ENCODE measurements at places on chromosomes 5 and 9. TPM values are rescaled to one million over a fixed set of nuclear protein-coding genes. Genes with fewer than 3 reads are reported as not detected.

- no peak for DNase-seq
Observed at GRCh38 chr5:103120607-103121200, 603 bp downstream of the PPIP5K2 start.

DNA sequence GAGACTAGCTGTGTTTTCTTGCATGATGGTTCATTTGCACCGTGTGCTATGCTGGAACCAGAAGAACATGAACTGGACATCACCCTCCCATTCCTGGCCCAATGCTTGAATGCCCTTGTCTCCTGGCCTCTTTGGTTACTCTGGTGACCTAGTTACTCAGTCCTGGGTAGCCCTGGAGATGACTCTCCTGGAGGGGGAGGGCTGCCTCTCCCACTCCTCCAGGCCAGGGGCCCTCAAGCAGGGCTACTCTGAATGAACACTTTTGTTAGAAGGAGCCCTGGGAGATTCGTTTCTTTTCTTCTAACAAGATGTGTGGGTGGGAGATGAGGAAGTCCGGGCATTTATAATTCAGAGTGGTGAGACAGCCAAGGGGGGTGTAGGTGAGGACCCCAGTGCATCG is 12.0 kb upstream of the NKX2-5 start:
- DNase-seq, result no peak

DNA sequence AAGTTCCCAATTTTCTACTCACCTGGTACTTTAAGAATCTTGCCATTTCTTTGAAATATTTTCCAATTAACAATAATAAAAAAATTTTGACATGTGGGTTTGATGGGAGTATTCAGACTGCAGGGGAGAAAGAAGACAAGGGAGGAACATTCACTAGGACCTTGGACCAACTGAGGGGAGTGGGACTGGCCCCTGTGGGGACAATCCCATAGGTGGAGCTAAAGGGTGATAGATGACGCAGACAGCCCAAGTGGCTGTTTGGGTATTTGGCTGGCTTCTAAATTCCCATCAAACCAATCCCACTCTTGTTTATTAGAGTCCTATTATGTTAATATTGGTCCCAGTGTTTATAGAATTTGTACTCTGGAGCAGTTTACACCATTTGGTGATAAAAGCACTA is 65.3 kb downstream of the KCNN2 start:
- DNase-seq, result no peak

MSANTD3 gene
- total RNA-seq, result 14.6 TPM

ADAMTS16 gene
- 0.27 TPM for total RNA-seq

SHB gene
- total RNA-seq, result 34.6 TPM

DNA sequence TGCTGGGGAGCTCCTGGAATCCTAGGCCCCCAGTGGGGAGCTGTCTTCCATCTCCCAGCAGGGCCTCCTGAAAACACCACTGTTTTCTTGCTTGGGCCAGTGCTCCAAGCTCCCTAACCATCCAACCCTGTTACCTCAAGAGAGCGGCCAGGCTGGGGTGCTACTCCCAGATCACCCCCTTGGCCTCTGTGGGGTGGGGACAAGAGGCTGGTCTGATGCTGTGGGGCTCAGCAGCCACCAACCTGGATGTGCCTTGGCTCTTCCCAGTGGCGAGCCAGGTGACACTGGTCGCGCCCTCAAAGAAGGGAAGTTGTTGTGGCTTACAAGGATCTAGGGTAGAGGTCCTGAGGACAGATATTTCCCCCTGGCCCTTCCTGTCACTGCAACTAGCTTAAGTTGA is 49.0 kb downstream of the SECISBP2 start:
- DNase-seq, result no peak

DNA sequence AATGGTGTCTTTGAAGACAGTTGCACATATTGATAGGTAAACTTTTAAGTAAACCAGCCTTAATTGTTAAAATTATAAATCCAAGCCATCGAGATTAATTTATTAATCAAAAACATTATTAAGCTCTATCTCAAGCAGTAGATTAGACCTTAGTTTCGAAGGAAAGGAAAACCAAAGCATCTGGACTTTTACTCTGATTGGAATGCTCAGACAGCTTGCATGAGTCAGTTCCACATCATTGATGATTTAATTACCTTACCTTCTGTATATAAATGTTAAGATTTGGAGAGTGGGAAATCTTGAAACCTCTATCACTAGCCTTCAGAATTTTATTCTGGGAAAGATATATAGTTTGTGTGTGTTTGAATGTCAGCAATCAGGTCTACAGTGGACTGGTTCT is 23.9 kb downstream of the DCP2 start:
- DNase-seq, result no peak

- DNase-seq, result no peak
Observed at GRCh38 chr9:126616521-126616976, 2.8 kb downstream of the LMX1B start.

GRCh38 chr5:131109540-131110255 is 55.4 kb downstream of the HINT1 start:
- DNase-seq, result no peak

INSL4 gene
- not detected for total RNA-seq

DBH gene
- total RNA-seq, result not detected

- DNase-seq, result no peak
Observed at GRCh38 chr5:113169720-113170119, 193.1 kb downstream of the DCP2 start.

FOCAD gene
- 28.8 TPM for total RNA-seq

- no peak for DNase-seq
Observed at GRCh38 chr5:157740229-157740610, 3.3 kb upstream of the LSM11 start.

- no peak for DNase-seq
Observed at GRCh38 chr9:69012696-69013381, 1.1 kb downstream of the PRKACG start.

- no peak for DNase-seq
Observed at GRCh38 chr5:135535820-135536801, at the start of gene NEUROG1. Gene NEUROG1, minus strand, starts transcription at chr5:135535964. Its CDS starts 274 bp downstream, at chr5:135535690.

- DNase-seq, result no peak
Observed at GRCh38 chr5:138438003-138438723, 694 bp upstream of the REEP2 start.

SLC25A2 gene
- total RNA-seq, result not detected

GRCh38 chr5:37014321-37014720 is 137.8 kb downstream of the NIPBL start:
- no peak for DNase-seq

KIAA0825 gene
- 3.0 TPM for total RNA-seq

SPATA31D4 gene
- not detected for total RNA-seq

DNA sequence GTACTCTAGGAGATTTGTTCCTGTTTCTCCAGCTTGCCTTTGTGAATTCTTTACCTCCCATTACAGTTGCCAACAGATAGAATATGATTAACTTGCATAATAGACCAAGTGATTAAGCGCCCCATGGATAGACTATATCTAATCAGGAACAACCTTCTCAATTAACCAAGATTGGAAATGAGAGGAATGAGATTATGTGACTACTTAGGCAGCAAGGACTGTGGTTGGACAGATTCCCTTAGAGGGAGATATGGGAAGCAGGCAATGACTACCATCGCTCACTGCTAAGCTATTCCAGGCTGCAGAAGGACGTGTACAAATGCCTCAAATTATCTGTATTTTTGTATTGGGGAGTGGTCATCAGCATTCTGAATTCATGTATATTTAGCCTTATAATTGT is 278.1 kb upstream of the DAB2 start:
- DNase-seq, result no peak

PCDHGA1 gene
- 1.8 TPM for total RNA-seq

- no peak for DNase-seq
Observed at GRCh38 chr9:106312906-106313305, 550.1 kb upstream of the ZNF462 start.

DNA sequence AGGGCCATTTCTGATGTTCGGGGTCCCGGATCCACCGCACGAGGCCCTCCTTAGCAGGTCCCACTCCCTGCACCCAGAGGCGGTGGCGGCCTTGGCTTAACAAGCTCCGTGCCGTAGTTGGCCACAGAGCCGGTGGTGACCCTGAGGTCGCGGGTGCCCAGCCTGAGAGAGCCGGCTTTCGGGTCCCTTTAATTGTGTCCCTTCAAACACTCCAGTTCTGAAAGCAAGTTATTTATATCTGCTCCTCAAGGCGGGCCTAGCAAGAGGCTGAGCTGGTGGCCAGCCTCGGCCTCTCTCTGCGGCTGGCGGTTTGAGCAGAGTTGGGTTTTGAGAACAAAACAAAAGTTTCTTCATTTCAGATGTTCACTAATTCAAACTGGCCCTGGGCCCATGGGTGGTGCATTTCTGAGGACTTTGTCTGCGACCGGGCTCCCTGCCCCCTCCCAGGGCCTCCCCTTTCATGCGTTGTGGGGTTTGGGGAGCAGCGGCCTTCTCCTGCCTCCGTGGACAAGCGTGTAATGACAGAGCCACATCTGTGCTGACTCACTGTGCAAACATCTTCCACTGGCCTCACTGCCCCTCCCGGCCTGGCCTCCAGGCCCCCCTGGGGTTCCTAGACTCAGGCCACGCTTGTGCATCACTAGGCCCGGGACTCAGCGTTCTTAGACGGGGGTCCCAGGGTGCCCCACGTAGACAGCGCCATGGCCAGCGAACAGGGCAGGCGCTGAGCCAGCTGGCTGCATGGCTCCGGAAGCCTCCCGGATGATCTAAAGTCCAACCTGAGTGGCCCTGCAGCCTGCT is 49.4 kb upstream of the COL5A1 start:
- peak; percentile 64 for DNase-seq

DNA sequence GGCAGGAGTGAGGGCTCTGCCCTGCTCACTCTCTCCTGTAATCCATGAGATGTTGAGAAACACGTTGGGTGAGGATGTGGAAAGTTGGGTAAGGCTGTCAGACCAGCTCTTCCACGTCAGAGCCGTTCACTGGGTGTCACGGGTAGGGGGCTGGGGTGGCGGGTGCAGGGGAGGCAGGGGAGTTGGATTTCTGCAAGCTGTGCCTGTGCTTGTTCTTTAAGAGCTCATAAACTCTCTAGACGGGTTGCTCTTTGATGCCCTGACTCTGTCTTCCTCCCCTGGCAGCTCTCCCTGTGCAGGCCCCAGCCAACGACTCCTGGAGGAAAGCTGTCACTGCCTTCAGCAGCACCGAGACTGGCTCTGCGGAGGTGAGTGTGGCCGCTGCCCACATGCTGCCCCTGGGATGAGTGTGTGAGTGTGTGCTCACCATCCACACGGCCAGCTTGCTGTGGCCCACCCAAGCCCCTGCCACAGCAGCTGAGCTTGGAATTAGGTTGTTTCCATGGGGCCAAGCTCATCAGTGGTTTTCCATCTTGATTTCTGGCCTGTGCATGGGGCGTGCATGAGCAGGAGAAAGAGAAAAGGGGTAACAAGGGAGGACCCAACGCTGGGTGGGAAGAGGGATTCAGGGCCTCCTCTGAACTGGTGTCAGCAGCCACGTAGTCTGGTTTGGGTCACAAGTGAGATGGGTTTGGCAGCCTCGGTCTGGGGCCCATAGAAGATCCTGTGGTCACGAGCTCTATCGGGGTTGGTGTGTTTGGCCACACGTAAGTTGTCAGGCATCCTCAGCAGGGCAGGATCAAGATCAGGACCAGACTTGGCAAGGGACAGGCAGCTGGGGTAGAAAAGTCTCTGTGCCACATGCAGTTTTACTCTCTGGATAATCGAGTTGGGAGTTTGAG is 21.0 kb upstream of the POMT1 start:
- no peak for DNase-seq

DNA sequence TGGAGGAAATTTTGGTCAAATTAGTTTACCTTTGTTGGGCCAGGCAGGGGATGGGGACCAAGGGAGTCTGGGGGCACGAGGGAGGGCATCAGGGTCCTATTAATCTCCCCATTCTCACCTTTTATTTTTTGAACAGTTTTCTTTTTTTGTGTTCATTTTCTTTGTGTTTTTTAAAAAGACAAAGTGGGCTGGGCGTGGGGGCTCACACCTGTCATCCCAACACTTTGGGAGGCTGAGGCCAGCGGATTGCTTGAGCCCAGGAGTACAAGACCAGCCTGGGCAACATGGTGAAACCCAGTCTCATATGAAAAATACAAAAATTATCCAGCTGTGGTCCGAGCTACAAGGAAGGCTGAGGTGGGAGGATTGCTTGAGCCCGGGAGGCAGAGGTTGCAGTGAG is 103.7 kb downstream of the WNK2 start:
- DNase-seq, result no peak

DNA sequence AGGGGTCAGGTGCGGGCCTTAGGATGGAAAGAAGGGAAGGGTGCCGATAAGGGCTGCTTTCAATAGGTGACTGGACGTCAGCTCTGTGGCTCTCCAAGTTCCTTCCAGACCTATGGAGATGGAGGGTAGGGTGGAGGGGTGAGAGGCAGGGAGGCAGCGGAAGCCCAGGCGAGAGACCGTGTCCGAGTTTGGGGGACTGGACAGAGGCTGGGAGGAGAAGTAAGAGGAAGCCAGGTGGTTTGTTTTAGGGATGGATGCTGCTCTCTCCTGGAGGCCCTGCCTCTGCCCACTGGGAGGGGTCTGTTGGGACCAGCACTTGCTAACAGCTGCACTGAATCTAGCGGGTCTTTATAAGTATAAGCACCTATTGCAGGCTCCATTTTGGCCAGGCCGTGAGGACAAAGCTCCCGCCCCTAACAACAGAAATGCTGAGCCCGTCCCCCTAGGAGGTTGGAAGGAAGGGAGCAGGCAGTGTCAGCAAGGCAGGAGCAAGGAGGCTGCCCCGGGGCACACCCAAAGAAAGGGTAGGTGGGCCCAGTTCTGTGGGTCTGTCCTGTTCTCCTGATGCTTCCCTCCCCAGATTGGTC is 167.5 kb downstream of the DAB2IP start:
- no peak for DNase-seq

GRCh38 chr9:79977074-79977435 is 405.3 kb downstream of the TLE4 start:
- no peak for DNase-seq

DNA sequence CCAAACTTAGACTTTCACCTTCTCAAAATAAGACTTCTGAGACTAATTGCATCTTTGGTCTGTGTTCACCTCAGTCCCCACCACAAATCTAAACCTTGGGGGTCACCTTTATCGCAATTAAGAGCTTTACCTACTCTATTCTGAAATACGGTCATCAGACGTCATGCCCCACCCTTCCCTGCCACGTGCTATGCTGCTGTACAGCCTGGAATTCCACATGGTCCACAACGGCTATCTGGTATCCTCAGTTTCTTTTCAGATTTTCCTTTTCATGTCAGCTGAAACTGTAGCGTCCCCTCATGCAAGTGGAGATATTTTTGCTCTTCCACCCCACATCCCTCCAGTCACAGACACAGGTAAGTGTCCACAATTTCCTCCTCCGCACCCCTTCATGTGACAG is 511.1 kb downstream of the DIRAS2 start:
- DNase-seq, result no peak

All from left cardiac atrium (tissue), 4 donors.